ENCODE measurements at places on chromosomes 3 and 15. TPM values are rescaled to one million over a fixed set of nuclear protein-coding genes. Genes with fewer than 3 reads are reported as not detected.

Gene SLC2A2
- total RNA-seq = not detected

DNA sequence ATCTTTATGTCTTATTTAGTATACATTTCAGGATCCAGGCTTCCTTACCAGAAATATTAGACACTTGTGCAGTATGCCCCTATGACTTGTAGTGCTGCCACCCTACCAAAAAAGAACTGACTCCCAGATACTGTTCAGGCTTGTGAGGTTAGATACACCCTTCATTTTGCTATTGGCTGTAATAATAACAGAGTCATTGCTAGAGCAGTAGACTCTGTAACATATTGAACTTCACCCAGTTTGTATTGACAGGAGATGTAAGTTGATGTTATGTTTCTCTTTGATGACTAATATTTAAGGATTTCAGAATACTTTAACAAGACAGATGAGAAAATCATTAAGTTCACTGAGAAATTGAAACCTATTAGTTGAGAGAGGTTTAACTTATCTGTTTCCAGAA, 32.9 kb downstream of the RNF111 start:
- DNase-seq = no peak

GRCh38 chr15:40114218-40114617, 5.5 kb upstream of the BMF start:
- no peak for DNase-seq

Gene TEX55
- not detected for total RNA-seq

GRCh38 chr3:189148081-189148507, 23.7 kb upstream of the TPRG1 start:
- peak; percentile 65 for DNase-seq

DNA sequence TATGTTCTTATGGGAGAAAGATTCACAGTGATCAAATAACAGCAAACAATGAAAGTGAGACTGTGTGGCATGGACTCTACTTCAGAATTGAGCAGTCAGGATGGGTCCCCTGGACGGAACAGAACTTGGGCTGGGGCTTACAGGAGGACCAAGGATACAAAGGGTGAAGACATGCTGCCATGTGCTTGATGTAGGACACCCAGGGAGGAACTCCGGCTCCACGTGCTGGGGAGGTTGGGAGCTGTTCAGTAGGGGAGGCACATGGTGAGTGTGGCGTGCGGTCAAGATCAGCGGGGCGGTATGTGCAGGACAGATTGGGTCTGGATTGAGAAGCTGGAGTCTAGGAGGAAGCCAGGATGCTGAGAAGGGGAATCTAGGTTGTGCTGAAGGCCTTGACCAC, 32.6 kb downstream of the PPCDC start:
- no peak for DNase-seq

- DNase-seq = no peak
These were observed 324.6 kb downstream of the MFSD1 start for GRCh38 chr3:159126261-159127020.

GRCh38 chr15:41417418-41418195, 712 bp downstream of the RTF1 start:
- peak; percentile 36 for DNase-seq

Gene TMEM158
- total RNA-seq = 29.1 TPM

GRCh38 chr3:132210476-132211346, 106.5 kb upstream of the ACP3 start:
- DNase-seq = peak; percentile 63

DNA sequence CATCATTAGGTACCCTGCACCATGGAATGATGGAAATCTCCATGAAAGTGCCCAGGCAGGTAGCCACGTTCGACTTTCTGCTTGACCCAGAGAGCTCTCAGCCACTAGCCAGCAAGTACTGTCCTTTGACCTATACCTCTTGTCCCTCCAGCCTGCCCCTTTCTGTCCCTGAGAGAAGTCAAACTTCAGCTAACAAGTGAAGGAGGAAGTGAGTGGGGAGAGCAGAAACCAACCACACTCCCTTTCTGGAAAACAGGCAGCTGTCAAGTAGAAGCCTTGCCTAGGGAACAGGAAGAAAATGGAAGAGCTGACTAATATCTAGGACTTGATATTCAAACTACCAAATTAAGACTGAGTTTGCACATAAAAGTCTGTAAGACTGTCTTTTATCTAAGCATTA, 30.3 kb upstream of the FSTL1 start:
- no peak for DNase-seq

GRCh38 chr3:120274739-120275167, 10.3 kb downstream of the GPR156 start:
- DNase-seq = no peak

Gene SETD2
- total RNA-seq = 60.8 TPM

Gene A4GNT
- total RNA-seq = not detected

GRCh38 chr3:194321693-194322640, 29.2 kb downstream of the CPN2 start:
- DNase-seq = no peak

DNA sequence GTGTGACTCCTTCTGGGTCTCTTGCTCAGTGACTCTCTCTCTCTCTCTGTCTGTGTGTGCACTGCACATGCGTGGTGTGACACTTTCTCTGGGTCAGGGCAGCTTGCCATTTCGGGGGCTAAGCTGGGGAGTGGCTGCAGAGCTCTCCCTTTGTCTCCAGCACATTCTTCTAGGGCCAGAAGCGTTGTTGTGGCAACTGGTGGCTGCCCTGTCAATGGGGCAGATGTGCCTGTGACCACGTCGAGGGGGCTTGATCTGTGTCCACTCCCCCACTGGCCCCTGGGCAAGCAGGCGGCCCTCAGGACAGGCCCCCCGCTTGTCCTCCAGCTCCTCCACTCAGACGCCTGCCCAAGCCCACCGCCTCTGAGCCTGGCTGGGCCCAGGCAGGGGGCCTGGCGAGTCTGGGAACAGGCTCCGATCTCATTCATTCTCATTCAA, 67.8 kb downstream of the WNT7A start:
- no peak for DNase-seq

Gene GOLGA8T
- 0.53 TPM for total RNA-seq

GRCh38 chr3:120559242-120560061, 36.7 kb upstream of the NDUFB4 start:
- peak; percentile 68 for DNase-seq

DNA sequence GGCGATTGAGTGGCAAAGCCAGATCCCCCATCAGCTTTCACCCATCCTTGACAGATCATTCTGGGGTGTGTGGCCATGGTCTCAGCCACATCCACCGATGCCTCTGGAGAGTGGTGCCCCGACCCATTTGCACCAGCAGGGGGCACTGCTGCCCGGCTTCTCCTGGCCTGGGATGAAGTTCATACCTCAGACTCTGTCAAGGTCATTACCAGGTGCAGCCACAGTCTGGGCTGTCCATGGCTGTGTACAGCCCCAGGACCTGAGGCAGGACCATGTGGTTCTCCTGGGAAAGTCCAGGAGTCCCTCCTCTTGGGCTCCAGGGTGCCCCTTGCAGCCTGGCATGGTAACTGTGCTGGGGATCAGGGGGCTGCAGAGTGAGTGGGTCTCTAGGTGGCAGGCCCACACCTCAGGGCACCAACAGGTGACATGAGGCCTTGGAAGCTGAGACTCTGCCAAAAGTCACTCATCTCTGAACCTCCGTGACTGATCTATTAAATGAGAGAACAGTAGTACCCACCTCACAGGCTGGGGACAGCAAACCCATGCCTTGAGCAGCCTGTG, 67.2 kb downstream of the CACNA2D2 start:
- DNase-seq = peak; percentile 80

- DNase-seq = no peak
These were observed 247.7 kb downstream of the ZBTB20 start for GRCh38 chr3:114899186-114899931.

Measured in H9 (cell line).